CD4-positive, alpha-beta T cell treated with Interleukin-21 for 1 hour (primary cell): ENCODE measurements at places on chromosomes 2 and 18.

GRCh38 chr2:231614559-231615057 lies 21.9 kb downstream of the TEX44 start:
- DNase-seq = peak; percentile 22

DNA sequence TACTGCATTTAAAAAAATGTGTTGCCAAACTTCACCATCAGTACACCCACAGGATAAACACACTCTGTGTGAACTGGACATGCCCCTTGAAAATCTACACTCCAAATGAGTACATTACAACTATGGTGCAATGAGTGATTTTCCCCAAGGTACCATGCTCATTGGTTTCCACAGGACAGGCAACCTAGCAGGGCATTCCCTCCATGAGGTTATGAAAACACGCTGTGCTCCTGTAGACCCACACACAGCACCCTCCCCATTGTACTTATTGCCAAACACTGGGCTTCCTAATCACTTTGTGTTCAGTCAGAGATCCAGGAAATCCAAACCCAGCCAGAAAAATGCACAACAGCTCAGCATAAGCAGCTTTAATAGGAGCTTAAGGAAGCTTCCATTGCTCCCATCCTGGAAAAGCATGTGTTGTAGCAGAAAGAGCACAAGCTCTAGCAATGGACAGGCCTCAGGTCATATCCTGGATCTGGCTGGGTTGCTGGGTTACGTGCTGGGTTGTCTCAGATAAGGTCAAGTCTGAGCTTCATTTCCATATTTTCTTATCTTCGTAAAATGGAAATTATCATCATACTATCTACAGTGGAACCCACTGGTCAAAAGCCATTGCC lies 20.8 kb upstream of the ATIC start:
- DNase-seq = no peak

DNA sequence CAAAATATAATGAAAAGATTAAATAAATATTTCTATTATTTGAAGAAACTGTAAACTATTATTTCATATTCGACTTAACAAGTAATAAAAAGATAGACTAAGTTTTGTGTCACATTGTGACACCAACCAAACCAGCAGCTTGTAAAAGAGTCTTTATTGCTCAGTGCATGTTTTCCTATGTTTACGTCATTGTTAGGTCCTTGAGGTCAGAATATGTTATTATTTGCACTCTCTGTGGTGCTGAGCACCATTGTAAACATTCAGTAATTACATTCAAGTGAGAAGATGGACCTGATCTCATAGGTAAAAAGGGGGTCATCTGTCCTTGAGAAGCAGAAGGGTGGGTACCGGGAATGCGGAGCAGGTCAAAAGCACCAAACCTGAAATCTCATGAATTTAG lies 1999.1 kb upstream of the CELF4 start:
- DNase-seq = no peak

DNA sequence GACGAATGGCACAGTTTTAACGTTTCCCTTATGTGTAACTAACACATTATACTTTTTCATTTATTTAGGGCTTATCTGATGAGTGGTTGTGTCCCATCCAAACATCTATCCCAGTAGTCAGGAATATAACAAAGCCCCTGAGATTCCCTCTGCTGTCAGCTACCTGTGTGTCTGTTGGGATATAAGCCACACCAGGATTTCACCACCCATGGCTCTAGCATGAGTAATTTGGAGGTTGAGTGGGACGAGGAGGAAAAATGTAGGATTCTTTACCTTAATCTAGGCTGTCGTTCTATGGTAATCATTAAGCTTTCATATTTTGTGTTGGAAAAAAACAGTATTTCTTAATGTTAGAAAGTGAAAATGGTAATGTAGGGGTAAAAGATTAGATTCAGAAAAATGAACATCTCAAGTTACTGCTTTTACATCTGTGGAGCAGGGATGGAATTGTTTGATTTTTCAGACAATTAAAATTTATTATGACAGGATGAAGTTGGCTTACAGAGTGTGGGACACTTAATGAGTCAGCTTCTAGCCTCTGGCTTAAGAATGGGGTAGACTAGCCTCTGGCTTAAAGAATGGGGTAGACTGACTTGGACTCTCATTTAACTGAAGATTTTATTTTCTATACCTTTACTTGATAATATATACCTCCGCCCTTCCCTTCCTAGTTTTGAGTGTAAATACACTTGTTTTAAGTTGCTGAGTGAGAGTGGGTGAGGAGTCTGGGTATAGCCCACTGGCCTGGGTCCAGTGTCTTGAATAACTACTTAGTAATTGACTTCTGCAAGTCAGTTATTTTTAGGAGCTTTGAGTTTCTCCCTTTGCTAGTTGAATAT lies 88.5 kb upstream of the RANBP2 start:
- no peak for DNase-seq

DNA sequence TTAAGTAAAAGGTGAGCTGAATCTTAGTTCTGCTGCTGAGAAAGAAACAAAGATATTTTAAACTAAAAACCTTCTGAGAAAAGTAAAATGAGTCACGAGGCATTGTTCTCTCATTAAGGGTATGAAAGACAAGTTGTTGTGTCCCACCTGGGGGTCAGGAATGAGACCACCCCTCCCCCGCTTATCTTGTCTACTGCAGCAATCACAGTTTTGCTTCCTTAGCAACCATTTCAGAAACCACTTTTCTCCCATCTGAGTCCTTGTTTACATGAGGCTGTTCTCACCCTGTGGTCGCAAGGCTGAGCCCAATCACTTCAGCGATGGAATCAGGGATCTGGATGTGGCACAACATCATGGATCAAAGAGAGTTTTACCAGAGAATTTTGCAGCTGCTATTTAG lies 377.6 kb upstream of the NETO1 start:
- no peak for DNase-seq

DNA sequence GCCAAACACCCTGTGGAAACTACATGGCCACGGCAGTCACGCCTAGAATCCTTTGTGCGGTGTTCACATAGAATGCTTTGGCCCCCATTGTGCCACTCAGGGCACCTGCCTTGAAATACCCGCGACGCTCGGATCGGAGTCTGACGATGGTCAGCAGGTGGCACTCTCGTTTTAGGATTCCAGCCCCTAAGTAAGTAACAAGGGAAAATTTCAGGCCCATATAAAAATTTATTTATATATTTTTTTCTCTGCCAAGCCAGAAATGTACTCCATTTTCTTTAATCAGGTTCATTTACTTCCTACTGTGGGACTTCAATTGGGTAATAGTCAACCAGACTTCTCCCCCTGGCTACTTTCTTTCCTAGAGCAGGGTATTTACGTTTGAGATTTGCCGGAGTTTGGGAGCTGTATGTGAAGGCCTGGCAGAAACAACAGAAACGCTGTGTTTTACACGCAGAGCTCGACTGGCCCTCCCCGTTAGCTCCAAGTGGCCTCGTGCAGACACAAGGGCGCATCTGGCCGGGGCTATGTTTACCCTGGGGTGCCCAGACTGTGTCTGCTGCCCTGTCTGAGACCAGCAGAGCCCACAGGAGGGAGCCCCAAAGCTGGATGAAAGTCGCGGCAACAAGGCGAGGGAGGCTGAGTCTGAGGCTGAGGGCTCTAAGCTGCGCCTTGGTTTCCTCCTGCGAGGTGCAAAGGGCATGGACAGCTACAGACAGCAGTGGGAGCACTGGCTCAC lies 41.6 kb downstream of the LRRC30 start:
- no peak for DNase-seq

DNA sequence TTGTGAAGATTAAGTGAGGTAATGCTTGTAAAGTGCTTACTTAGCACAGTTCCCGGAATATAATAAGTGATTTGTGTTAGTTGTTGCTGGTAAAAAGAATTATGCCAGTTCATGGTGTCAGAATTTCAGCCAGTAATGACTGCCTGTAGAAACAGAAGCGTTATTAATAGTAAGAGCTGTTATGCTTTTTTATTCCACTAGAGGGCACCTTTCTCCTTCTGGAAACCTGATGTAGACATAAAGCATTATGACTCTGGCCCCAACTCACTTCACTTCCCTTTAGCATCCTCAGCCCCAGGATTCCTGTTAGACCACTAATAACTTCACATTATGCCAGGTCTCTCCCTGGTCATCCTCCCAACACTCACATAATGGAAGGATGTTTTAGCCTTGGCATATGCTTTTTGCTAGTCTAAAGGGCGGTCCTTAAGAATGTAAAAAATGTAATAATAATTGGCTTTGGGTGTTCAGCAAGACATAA lies 34.9 kb downstream of the C18orf54 start:
- peak; percentile 64 for DNase-seq

GRCh38 chr2:186697536-186697935 lies 3.7 kb downstream of the FAM171B start:
- DNase-seq = no peak

GRCh38 chr18:37378336-37379010 lies 187.1 kb downstream of the CELF4 start:
- no peak for DNase-seq

DNA sequence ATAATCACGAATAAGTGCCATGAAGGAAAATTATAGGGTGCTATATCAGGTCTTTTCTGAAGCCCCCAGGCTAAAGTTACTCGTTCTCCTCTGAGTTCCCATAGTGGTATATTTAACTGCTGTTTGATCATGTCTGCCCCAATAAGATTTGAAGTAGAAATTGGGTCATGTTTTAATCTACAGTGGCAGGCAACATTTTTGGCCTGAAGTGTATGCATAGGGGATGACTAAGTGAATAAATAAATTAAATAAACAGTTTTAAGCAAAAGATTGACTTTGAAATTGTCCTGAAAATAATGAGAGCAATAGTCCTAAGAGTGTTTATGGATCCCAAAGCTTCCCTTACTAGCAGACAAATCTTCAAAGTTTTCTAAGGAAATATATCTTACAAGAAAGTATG lies 500.9 kb downstream of the TNS1 start:
- no peak for DNase-seq

GRCh38 chr2:13135856-13136255 lies 419.1 kb downstream of the TRIB2 start:
- DNase-seq = no peak

- DNase-seq = no peak
Observed at GRCh38 chr2:208584378-208584985, 177.9 kb downstream of the PTH2R start.

GRCh38 chr2:238796223-238796885 lies 51.5 kb upstream of the TWIST2 start:
- DNase-seq = no peak

DNA sequence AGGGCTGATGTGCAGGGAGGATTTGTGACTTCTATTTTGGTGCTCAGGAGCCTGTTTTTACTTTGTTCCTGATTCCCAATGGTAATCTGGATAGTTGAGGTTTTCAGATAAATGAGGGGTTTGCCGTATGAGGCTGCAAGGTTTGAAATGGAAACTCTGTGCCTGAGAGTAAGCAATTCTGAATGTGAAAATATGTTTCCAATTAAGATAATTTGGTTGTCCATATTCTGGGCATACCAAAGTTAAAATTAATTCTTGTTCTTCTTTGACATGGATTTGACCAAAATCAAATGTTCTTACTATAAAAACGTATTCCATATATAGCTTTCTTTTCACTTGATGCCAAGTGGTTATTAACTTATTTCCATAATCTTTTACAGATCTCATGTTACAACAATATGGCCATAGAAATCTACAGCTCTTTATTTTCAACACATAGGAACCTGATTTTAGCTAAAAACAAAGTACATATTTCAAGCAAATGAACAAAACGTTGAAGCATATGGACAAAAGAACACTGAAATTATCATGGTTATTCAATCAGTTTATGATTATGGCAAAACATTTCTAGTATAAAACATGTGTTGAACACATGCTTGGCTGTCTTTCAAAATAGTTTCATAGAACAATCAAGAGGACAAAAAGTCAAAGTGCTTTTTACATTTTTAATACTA lies 63.4 kb upstream of the ARHGAP28 start:
- no peak for DNase-seq

DNA sequence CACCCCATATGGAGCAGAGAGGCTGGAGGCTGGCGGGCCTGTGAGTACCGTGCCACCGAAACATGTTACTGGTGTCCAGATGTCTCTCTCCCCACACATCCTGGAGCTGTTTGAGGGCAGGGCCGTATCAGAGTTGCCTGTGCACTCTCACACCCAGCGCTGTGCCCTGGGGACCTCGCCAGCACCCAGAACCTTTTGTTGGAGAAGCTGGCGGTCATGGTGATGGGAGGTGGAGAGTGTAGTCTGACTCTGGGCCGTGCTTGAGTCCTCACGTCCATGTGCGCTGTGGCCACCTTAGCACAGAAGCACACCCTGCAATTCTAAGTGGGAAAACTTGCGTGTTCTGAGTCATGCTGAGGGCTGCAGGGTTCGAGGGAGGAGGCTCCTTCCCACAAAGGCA lies 259.2 kb downstream of the NDUFA10 start:
- DNase-seq = no peak

GRCh38 chr18:50312296-50313030 lies 25.0 kb upstream of the CXXC1 start:
- DNase-seq = no peak

DNA sequence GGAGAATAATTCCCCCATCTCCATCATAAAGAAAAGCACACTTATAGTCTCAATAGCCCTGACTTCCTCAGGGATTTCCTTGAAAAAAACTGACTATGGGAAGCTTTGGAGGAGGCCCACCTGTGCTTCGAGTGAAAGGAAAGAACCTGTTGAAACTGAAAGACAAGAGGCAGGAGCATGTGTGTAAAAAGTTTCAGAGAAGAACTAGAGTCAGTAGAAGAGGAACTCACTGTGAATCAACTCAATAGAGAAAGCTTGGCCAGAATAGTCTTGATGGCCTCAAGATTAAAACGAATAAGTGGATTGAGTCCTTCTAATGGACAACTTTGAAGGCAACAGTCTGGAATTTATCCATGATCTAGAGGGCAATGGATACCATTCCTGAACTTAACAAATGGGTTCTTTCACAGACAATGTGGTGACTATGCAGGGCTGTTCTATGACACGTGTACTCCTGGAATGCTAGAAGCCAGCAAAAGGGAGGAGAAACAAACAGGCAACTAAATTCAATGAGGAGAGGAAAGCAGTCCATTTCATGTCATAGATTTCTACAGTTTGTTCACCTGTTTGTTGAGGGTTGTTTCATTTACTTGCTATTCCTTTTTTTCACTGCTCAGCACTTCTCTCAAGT lies 442.3 kb downstream of the GRB14 start:
- DNase-seq = no peak

GRCh38 chr2:70435138-70435537 lies 118.5 kb downstream of the TGFA start:
- no peak for DNase-seq

GRCh38 chr18:61608316-61608715 lies 275.1 kb downstream of the CDH20 start:
- no peak for DNase-seq

GRCh38 chr18:51197661-51198424 lies at the start of gene MEX3C:
Gene MEX3C, minus strand, starts transcription at chr18:51197681. Its CDS starts 361 bp downstream, at chr18:51197320.
- peak; percentile 99 for DNase-seq

GRCh38 chr2:64166637-64167420 lies 22.6 kb upstream of the PELI1 start:
- no peak for DNase-seq

DNA sequence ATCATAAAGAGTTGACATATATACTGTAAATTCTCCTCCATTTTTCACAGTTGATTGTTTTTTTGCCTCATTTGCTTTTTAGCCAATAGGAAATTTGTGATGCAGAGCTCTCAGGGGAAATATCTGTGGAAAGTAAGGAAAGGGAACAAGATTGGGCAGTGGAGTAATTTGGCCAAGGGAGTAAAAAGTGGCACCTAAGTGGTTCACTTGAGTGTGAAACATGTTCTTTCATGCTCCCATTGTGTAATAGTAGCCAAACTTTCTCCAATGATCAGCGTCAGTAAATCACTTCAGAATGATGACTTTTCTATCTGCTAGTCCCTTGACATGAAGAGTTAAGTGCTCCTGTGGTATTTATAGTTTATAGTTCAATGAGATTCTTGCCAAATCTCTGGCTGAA lies 141.9 kb upstream of the KCNJ3 start:
- no peak for DNase-seq

GRCh38 chr2:204072443-204073324 lies 136.1 kb downstream of the ICOS start:
- DNase-seq = peak; percentile 55

GRCh38 chr18:63079114-63079513 lies 240.5 kb downstream of the BCL2 start:
- DNase-seq = peak; percentile 14
